ENCODE measurements at places on chromosomes 12 and 14.

- no peak for DNase-seq
Observed at GRCh38 chr14:60777856-60778578, 43.5 kb downstream of the MNAT1 start.

- DNase-seq, result no peak
Observed at GRCh38 chr14:32417956-32418552, 89.0 kb downstream of the AKAP6 start.

- DNase-seq, result no peak
Observed at GRCh38 chr14:93987815-93988476, 9.2 kb upstream of the CCDC197 start.

DNA sequence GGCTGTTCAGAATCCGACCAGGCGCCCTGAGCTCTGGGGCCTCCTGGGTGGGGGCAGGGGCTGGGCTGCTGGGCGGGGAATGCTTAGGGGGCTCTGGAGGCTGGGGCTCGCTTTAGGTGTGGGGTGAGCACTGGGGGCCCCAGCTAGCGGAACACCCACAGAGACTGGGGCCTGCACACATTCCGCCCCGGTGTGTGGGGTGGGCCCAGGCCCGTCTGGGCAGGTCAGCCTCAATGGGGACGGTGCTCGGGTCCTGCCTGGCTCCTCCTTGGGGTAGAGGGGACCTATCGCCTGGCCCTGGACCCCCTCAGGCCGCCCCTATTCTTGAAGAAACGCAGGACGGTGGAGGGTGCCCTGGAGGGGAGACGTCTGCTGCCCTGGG is 364.8 kb downstream of the TMEM121 start:
- no peak for DNase-seq

DNA sequence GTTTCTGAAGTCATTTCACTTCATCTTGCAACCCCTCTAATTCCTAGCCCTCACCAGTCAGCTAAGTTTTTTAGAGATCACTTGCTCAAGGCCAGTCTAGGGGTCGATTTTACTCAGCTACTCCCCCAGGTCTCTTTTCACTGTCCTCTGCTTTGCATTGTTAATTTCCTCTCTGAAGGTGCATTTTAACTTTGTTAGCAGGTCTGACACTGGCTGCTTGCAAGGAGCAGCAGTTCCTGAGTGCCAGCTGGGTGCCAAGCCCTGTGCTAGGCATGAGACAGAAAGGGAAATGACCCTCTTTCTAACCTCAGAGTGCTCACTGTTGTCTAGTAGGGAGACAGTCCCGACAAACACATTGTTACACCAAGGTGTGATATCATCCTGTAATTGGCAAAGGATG is 17.8 kb upstream of the DACT1 start:
- DNase-seq, result no peak

DNA sequence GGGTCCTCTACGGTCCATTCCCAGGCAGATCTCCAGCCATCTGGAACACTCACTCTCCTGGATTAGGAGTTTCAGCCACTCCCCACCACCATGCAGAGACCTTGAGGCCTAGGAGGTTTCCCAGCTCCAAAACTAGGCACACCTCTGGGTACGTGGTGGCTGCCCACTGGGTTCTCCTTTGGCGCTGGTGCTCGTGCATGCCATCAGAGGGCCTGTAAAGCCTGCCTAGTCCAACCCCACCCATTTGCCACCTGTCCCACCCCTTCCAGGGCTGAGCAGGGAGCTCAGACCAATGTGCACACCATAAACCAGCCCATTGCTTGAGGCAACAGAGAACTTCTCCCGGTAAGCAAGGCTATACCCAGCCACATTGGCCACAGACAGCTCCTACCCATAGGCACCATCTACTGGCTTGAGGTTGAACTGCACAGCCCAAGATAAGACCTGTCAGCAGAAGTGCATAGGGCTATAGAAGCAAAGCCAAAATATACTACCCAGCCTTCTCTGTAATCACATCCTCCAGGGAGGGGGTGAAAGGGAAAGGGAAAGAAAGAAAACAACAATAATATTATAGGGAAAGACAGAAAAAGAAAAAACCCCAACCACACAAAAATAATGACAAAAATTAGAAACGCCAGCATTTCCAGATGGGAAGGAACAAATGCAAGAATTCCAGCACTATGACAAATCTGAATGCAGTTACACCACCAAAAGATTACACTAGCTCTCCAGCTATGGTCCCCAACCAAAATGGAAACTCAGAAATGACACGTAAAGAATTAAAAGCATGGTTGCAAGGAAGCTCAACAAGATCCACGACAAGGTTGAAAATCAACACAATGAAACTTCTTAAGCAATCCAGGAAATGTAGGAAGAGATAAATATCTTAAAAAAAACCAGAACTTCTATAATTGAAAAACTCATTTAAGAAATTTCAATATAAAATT is 111.9 kb upstream of the CCDC175 start:
- no peak for DNase-seq

DNA sequence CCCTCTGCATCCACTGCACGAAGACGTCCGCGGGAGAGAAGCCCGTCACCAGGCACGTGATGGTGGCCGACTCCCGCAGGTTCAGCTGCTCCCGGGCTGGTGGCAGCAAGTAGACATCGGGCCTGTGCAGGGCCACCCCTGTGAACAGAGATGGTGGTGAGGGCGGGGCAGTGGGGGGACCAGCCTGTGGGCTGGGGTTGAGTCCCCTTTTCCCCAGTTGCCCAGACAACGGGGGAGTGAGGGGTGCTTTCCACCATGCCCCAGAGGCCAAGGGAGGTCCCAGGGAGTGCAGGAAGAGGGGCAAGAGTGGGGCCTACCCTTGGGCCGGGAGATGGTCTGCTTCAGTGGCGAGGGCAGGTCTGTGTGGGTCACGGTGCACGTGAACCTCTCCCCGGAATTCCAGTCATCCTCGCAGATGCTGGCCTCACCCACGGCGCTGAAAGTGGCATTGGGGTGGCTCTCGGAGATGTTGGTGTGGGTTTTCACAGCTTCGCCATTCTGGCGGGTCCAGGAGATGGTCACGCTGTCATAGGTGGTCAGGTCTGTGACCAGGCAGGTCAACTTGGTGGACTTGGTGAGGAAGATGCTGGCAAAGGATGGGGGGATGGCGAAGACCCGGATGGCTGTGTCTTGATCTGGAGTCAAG is 328.3 kb downstream of the TMEM121 start:
- no peak for DNase-seq

- no peak for DNase-seq
Observed at GRCh38 chr14:30991408-30991807, 34.0 kb upstream of the AP4S1 start.

DNA sequence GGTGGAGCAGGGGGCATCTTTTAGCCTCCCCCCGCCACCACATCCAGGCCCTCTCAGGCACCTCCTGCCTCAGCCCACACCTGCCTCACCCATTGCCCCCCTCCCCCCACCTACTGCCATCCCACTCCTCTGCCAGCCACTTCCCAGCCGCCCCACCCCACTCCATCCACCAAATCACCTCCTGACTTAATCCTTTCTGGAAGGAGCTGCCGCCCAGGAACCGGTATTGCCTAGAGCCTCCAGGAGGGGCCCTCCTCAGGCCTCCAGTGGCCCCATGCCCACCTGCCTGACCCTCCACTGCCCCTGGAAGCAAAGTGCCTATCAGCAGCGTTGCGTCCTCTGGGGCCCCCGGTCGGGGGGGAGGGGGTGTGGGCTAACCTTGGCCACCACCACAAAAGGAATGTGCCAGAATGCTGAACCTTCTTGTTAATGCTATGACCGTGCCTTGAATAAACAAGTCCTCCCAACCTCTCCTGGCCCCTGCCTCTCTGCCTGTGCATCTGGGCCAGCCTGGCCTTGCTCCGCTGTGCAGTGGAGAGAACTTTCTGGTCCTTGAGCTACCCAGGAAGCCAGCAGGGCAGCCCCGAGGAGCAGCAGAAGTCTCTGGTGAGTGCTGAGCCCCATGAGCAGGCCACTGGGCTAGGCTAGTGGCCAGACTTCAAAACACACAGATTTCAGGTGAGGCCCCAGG is 11.8 kb downstream of the NGB start:
- DNase-seq, result no peak

DNA sequence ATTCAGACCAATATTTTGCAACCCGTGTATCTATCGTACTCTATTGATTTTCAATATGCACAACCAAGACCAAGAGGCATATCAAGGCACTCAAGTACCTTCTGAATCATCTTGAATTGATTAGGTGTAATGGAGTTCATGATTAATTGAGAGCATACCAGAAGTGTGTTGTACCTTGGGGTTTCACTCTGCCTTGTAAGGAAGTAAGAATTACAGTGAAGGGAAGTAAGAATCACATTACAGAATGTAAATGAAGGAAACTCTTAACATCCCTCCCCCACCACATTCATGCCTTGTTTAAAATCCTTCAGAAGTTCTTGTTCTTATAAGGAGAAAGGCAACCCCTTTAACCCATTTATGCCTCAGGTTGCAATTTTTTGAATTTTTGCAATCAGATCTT is 5.4 kb upstream of the MGAT4C start:
- no peak for DNase-seq

DNA sequence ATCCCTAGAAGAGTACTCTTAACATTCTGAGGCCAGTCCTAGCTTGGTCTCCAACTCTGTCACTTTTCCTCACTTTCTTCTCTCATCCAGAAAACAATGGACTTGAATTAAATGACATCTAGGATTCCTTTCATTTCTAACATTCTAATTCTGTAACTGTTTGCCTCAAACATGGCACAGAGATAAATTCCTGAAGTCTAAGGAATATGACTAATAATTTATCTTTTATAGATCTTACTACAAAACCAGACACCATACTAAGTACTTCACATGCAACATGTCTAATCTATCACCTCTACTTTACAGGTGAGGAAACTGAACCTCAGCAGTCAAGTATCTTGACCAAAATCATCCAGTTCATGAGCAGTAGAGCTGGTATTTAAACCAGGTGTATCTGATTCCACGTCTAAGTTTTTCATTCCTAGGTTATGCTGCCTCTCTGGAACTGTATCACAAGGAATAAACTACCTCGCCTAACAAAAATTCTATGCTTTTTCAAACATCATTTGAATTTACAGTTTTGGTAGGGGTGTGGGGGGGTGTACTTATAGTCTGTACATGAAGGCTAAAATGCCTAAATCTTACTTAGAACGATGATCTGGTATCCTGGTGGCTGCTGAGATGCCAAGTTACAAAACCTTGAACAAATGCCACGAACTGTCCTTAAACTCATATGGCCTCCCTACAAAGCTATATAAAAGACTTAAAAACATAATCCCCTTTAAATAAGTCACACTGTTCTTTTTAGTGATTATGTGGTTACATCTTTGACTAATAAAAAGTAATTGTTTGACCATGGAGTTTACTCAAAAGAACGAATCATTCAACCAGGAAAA is 41.6 kb downstream of the ATXN2 start:
- DNase-seq, result no peak

GRCh38 chr14:99972748-99973466 is 92.3 kb upstream of the EVL start:
- DNase-seq, result no peak

DNA sequence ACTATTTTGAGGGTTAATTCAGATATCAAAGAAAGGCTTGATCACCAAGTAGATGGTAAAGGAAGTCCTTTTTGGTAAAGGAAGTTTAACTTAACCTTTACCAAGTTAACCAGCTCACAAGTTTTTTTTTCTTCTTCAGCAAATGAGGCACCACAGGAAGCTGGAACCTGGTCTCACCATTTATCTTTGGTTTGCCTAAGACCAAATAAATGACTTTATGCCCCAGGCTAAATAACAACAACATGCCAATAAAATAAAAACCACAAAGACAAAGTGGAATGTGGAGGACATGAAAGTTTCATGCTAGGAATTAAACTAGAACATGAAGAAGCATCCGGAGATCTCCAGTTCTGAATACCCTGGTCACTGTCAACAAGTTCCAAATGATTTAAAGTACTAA is 116.8 kb upstream of the PRICKLE1 start:
- DNase-seq, result no peak

DNA sequence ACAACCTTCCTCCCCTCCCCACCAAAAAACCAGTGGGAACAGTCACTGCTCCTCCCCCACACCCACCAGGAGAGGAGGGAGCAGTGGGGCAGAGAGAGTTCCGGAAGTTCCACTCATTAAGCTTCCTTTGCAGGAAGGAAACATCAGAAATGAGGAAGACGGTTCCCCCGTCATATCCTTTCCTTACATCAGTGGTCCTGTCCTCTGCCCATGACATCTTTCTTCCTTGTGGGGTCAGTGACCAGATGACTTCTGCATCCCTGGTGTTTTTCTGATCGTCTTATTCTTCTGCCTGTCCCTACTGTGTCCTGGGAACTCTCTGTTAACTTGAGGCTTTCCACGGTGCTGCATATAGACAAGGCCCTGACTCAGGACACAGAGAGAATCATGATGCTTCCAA is 40.8 kb upstream of the SPTLC2 start:
- no peak for DNase-seq

DNA sequence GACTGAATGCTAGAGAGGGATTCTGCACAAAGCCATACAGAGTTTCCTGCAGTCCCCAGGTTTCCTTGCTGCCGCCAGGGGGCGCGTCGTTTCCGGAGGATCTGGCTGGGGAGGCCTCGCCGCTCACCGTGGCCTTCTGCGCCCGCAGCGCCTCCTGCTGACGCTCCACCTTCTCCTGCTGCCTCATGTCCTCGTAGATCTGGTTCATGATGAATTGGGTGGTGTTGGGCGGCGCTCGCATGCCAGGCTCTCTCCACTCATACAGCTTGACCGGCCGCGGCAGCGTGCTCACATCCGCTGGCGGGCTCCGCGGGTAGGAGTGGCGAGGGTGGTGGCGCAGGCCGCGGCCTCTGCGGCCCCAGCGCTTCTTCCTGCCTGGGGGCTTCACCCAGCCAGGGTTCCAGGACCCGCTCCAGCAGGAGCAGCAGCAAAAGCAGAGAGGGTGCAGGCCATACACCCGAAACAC is 987 bp downstream of the CCER1 start:
- no peak for DNase-seq

DNA sequence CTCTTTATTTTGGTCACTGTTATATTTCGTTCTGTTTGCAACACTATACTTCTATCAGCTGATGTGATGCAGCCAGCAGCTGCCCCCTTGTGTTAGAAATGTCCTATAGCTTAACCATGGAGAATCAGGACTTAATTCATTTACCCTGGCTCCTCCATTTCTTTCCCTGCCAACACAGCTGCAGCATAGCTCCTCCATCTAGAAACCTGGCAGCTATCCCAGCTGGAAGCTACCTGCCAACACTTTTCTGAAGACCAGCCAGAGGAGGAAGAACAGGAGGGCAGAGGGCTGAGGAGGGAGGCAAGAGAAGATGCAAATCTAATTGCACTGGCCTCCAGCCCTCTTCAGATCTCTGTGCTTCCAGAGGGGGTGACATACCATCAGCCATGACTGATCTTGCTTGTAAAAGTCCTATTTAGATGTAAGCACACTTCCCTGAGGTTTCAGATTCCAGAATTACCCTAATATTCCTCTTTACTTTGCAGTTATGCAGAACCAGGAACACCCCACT is 156.8 kb upstream of the TMEM260 start:
- peak; percentile 3 for DNase-seq

DNA sequence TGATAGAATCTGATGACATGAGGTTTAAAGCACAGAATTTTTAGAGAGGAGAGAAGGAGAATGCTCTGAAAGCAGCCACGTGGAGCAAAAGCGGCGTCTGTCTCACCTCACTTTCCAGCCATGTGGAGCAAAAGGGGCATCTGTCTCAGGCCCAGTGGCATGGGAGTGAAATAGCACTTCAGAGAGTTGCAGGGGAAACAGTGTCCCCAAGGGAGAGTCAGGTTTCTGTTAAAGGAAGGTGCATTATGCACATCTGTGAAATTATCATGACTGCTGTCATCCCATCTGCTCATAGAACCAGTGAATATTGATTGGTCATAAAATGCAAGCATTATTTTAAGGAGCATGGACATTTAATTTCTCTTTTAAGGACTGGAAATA is 124.0 kb downstream of the BICD1 start:
- no peak for DNase-seq
